BJ (cell line): ENCODE measurements at places on chromosomes 4 and X. TPM values are rescaled to one million over a fixed set of nuclear protein-coding genes. Genes with fewer than 3 reads are reported as not detected.

The GAGE12F gene
- polyA plus RNA-seq, result not detected in 2 replicates

- DNase-seq, result peak; percentile 32
Observed at GRCh38 chrX:41561045-41561444, 113.9 kb downstream of the NYX start.

The GBA3 gene
- polyA plus RNA-seq, result not detected in 2 replicates

DNA sequence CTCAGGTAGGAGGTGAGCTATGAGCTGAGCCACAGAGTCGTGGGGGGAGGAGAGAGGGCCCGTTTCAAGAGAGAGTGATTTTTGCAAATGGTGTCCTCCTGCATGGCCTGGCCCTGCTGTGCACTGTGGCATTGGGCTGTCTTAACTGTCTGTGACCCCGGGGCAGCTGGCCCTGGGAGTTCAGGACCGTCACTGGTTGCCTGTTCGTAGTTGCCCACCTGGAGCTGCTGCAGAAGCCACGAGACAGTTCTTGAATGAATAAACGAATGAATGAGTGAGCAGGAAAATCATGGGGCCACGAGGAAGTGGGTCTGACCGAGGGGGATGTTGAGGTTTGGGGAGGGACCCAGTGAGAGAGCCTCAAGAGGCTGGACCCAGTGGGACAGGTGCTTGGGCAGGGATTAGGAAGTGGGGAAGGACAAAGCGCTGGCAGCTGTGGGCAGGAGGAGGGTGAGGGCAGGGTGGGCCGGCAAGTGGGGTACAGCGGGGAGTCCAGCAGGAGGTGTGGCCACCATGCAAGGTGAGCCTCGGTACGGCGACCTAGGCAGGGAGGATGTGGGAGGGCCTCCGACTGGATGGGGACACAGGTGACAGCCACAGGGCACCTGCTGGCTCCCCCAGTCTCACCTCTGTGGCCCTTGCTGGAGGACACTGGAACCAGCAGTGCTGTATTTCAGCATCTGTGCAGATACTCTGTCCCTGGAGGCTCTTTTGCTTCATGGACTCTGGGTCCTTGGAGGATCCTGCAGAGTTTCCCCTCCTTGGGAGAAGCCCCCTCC, 10.2 kb downstream of the RGS12 start:
- no peak for DNase-seq

GRCh38 chr4:5930456-5930855, 37.6 kb upstream of the CRMP1 start:
- DNase-seq, result no peak

GRCh38 chr4:13918110-13918509, 290.6 kb upstream of the BOD1L1 start:
- DNase-seq, result peak; percentile 96

The DDIT4L gene
- polyA plus RNA-seq, result 1.2 and 1.6 TPM in 2 replicates

DNA sequence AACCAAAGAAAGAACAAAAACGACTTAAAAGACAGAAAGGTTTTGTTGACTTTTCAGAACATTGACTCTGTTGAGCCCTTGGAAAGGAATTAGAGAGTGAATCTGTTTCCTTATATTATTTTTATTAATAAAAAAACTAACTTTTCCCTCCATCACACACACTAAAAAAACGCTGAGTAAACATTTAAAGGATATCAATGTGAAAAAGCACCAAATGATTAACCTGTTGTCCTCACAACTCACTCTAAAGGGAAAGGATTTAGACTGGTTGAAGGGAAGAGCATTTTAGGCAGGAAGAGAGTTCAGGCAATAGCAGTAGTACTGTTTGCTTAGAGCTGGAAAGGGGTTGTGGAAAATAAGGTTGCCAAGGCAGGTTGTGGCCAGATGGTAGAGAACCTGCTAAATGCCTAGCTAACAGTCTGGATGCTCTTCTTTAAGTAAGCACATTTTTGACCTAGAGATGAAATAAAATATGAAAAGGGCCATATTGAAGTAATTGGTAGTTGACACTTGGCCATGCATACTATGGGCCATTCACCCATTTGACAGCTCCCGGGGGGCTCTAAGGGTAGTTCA, 98.0 kb upstream of the NDP start:
- no peak for DNase-seq

DNA sequence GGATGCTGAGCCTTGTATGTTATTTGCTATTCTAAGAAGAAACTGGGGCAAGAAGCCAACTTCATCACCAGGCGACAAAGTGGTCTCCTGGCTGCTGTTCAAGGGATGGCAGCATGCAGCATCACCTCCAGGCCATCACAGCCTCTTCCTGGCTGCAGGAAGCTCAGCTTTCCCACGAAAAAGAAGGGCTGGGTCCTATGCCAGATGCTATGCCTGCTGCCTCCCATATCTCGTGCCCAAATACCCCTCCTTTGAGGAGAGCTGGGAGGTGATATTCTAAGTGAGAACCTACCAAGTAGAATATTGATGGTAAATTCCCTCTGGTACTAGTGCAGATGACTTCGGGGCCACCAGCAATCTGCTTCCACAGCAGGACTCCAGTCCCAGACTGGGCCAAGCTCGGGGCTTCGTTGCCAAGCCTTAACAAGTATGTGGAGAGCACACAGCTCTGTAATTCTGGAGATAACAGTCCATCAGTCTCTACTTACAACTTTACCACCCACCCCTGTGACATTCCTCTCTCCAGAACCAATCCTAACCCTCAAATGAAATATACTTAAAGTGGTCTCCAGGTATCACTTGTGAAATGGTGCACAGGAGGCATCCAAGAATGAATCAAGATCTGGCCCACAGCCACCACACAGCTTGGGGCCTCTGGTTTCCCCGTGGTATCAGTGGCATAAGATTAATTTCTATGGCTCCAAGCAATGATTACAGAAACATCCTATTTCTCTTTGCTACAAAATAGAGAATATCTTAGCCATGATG, 149.3 kb downstream of the PALLD start:
- DNase-seq, result no peak

DNA sequence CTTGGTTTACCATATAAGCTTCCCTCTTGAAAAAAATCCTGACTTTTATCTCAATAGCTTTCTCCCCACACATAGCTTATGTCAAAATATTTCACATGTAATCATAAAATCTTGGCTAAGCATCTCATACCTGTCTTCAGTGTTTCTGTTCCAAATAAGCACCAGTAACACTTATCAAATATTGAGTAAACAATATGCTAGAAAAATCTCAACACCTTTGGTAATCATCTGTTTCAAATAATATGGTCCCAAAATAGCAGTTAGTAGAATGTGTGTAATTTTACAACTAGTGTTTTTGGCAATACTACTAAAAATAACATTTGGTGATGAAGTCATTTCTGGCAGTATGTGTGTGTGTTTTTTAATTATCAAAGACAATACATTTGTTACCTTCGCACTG, 2138.2 kb downstream of the PCDH7 start:
- no peak for DNase-seq

- no peak for DNase-seq
Observed at GRCh38 chr4:46274717-46275116, 115.2 kb downstream of the GABRA2 start.

The AMBN gene
- polyA plus RNA-seq, result not detected in 2 replicates

The NEIL3 gene
- polyA plus RNA-seq, result 3.6 and 5.5 TPM in 2 replicates

- no peak for DNase-seq
Observed at GRCh38 chr4:84384801-84385200, 114.3 kb downstream of the NKX6-1 start.

GRCh38 chr4:75821966-75822365, 80.3 kb downstream of the PPEF2 start:
- no peak for DNase-seq

DNA sequence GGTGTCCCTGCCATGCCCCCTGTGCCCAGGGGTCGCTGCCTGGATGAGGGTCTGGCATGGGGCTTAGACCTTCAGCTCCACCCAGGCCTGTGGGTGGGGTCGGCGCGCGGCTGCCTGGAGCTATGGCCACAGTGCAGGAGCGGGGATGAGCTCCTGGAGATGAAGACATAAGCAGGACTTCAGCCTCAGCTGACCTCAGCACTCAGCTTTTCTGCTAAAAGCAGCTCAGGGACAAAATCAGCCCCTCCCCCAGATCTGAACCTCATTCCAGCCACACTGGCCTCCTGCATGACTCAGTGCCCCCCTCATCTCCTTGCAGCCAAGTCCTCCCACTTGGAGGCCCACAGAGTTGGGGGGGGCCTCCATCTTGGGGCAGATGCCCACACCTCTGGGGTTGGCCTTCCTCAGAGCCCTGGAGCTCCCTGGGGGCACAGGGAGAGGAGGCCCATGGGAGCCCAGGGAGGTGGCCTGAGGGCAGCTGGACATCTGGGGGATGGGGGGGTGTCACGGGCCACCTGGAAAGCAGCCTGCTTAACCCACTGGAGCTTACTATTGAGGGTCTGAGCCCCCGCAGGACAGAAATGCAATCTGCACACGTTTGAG, 19.4 kb upstream of the CPLX1 start:
- peak; percentile 19 for DNase-seq

- DNase-seq, result no peak
Observed at GRCh38 chrX:115952417-115953092, 218.0 kb upstream of the AGTR2 start.

DNA sequence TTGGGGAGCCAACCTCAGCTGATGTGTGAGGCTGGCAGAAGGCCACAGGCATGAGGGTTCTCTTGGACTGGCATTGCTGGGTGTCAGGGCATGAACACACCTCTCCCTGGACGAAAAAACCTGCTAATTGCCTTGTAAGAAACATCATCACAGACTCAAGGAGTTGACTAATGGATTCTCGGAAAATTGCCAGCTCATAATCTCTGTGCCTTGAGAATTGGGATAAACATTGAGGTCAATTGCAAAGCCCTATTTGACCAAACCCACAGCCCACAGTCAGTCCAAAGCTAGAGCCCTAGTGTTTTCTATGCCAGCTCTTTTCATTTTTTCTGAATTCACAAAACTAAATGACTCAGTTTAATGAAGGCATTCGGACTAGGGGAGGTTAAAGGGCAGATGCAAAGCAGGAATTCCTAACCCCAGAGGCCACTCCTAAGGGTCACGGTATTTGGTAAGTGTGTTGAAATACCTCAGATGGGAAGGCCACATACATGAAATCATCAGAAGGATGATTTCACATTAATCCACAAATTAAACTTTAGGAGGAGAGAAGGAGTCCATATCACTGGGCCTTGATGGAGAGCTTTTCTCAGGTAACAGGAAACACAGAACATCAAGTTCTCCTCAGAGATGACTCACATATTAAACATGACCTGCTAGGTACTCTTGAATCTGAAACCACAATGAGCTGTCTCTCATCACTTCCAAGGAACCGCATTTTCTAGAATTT, 39.0 kb upstream of the RASL11B start:
- DNase-seq, result peak; percentile 52
